ENCODE measurements at places on chromosomes 4 and X.
A peak's percentile ranks its signal among the peaks of the same experiment; 100 is the strongest.

GRCh38 chr4:94826206-94826605 is 68.5 kb downstream of the BMPR1B start:
- DNase-seq: no peak

GRCh38 chr4:2047031-2047660 is 12.0 kb upstream of the NAT8L start:
- no peak for DNase-seq

- DNase-seq: peak; percentile 80
Observed at GRCh38 chrX:84501798-84502628, at the start of gene HDX. TSS of gene HDX (minus strand) at chrX:84502453. CDS start at chrX:84475397, 27,056 bp downstream.

DNA sequence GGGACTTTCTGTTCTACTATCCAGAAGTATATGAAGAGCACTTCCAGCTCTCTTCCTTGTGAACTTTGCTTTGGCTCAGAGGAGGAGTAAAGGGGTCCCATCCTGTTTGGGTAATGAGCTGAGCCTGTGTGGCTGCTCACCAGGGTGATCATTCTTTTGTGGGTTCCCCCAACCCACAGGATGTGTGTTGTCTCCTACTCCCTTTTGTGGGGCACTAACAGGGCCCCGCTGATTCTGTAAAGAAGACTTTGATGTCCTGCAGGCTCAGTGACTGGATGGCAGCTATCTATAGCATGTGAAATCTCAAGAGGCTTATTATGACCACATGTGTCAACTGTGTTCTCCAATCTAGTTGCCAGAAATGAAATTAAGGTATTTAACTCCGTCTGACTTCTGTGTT is 40.8 kb downstream of the ZNF518B start:
- no peak for DNase-seq

- no peak for DNase-seq
Observed at GRCh38 chrX:9475984-9476383, 11.1 kb downstream of the TBL1X start.
